Fibroblast of lung (primary cell): ENCODE measurements at places on chromosomes 3 and 15. TPM values are rescaled to one million over a fixed set of nuclear protein-coding genes. Genes with fewer than 3 reads are reported as not detected.

Gene RPS27L
- 400 and 482 TPM in 2 replicates for total RNA-seq

DNA sequence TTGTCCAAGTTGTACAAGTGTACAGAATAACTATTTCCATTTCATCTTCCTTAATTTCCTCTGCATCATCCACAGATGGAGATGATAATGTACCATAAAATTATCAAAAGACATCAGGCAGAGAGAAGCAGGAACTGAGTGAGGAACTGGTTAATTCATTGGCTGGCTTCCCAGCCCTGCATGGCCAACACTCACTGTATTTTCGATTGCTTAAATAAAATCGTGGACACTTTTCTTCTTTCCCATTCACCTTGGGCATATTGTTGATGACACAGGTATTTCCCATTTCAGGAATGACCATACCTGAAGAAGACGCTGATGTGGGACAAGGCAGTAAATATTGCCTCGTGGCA is 144.2 kb upstream of the ABHD17C start:
- no peaks in the 10 kb centered on the region for H3K27me3 ChIP-seq
- peaks cover 18% of the 10 kb centered on the region for H3K4me1 ChIP-seq
- H3K27ac ChIP-seq, result peak overlapping the region; percentile 91
- peaks cover 2% of the 10 kb centered on the region for H3K36me3 ChIP-seq

GRCh38 chr3:110393941-110394340 is 677.7 kb upstream of the NECTIN3 start:
- peaks cover 3% of the 10 kb centered on the region for H3K4me1 ChIP-seq
- no peak overlapping the region for H3K27ac ChIP-seq
- no peaks in the 10 kb centered on the region for H3K27me3 ChIP-seq
- H3K36me3 ChIP-seq, result no peaks in the 10 kb centered on the region
- DNase-seq, result no peak

Gene GOLGA8S
- total RNA-seq, result under 0.01 TPM in 1 of 2 replicates, not detected in the other

DNA sequence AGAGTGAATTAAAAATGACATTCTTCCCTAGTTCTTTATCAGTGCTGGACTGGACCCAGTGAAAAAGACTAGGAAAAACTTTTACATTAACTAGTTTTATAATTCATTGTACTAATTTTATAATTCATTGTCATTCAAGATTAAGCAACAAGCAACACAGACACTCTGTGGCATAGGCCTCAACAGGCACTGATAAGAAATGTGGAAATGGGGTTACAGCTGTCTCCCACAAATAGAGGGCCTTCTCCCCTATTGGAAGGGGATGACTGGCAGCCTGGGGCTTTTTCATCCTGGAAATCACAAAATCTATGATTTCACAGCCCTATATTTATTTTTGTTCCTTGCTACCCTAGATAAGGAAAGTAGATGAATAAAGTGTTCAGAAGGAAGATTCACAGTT is 370.6 kb downstream of the GBE1 start:
- H3K4me1 ChIP-seq, result no peaks in the 10 kb centered on the region
- no peaks in the 10 kb centered on the region for H3K27me3 ChIP-seq
- no peak overlapping the region for H3K4me3 ChIP-seq
- no peaks in the 10 kb centered on the region for H3K36me3 ChIP-seq

DNA sequence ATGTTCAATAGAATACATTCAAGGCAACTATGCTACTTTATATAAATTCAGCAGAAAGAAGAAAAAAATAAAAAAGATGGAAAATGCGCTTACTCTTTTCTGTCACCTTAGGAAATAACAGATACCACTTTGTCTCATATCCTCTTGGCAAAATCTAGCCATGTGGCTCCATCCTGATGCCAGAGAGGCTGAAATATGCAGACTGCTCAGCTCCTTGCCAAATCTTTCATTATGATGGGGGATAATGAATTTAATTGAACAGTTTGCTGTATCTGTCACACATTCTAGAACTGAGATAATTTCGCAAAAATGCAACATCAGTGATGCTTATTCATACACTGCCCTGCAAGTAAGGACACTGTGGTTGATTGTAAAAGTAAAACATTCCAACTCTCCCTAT is 1081.5 kb downstream of the PLOD2 start:
- DNase-seq, result no peak
- H3K27ac ChIP-seq, result no peak overlapping the region
- no peaks in the 10 kb centered on the region for H3K36me3 ChIP-seq
- H3K4me3 ChIP-seq, result no peak overlapping the region
- H3K4me1 ChIP-seq, result no peaks in the 10 kb centered on the region

GRCh38 chr3:3586336-3586735 is 212.9 kb upstream of the LRRN1 start:
- no peak overlapping the region for H3K27ac ChIP-seq
- H3K27me3 ChIP-seq, result no peaks in the 10 kb centered on the region
- no peak overlapping the region for H3K4me3 ChIP-seq
- DNase-seq, result no peak

DNA sequence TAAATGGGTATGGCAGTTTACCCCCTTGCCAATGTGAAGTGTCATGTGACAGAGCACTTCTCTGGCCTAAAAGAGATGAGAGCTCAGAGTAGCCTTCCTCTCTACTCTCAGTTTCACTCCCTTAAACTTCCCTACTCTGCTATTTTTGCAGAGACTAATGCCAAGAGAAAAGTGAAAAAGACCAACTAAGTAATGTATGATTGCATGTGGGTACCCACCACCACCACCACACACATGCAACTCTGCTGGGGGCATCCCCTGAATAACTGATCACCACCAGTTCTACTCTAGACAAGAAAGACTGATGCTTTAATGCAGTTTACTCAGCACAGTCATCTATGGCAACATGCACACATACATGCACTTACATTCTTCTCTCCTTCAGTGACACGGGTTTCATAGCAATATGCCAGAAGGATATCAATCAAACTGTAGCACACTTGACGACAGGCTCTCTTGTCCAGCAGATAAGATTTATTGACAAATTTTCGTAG is 31.3 kb downstream of the SHQ1 start:
- H3K27me3 ChIP-seq, result no peaks in the 10 kb centered on the region
- H3K36me3 ChIP-seq, result no peaks in the 10 kb centered on the region

DNA sequence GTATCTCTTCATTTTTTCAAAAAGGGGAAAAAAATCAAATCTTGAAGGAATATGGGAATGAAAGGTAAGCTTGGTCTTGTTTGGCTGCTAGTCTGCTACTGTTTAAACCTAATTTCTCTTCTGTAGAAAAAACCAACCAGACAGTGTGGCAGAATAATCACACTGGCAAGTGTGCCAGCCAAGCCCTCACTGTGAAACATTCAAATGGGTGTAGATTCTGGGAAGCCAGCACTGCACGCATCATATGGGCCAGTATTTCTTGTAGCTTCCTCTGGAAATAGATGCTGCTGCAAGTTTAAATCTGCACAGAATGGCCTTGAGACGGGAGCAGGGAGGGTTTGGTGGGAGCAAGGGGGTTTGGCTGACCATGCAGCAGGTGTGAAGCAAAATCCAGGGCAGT is 62.1 kb downstream of the POMGNT2 start:
- no peak for DNase-seq
- no peaks in the 10 kb centered on the region for H3K27me3 ChIP-seq
- H3K27ac ChIP-seq, result no peak overlapping the region
- no peaks in the 10 kb centered on the region for H3K4me1 ChIP-seq
- no peaks in the 10 kb centered on the region for H3K36me3 ChIP-seq

GRCh38 chr3:171802590-171802956 is 7.7 kb downstream of the PLD1 start:
- no peaks in the 10 kb centered on the region for H3K27me3 ChIP-seq
- peaks cover 12% of the 10 kb centered on the region for H3K4me1 ChIP-seq
- H3K27ac ChIP-seq, result no peak overlapping the region
- H3K36me3 ChIP-seq, result no peaks in the 10 kb centered on the region

- H3K4me1 ChIP-seq, result no peaks in the 10 kb centered on the region
- H3K36me3 ChIP-seq, result no peaks in the 10 kb centered on the region
- H3K27me3 ChIP-seq, result no peaks in the 10 kb centered on the region
- DNase-seq, result no peak
- H3K4me3 ChIP-seq, result no peak overlapping the region
Observed at GRCh38 chr3:187039723-187040414, 99.4 kb downstream of the RPL39L start.

DNA sequence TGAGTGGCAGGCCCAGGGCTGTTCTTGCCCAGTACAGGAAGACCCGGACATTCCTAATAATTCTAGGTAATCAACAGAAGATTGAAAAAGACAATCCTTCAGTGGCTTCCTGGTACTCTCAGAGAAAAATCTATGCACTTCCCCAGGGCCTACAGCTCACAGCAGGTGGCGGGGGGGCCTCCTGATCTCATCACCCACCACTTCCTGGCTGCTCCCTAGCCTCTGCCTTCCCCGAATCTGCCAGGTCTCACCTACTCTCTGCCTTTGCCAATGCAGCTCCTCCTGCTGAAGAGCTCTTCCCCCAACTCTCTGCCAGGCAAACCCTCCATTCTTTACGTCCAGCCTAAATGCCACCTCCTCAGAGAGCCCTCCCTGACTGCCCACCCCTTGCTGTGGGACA is 37.5 kb downstream of the EHD4 start:
- DNase-seq, result peak; percentile 46
- H3K4me3 ChIP-seq, result no peak overlapping the region
- peaks cover 12% of the 10 kb centered on the region for H3K4me1 ChIP-seq
- H3K27ac ChIP-seq, result no peak overlapping the region
- no peaks in the 10 kb centered on the region for H3K27me3 ChIP-seq
- no peaks in the 10 kb centered on the region for H3K36me3 ChIP-seq

DNA sequence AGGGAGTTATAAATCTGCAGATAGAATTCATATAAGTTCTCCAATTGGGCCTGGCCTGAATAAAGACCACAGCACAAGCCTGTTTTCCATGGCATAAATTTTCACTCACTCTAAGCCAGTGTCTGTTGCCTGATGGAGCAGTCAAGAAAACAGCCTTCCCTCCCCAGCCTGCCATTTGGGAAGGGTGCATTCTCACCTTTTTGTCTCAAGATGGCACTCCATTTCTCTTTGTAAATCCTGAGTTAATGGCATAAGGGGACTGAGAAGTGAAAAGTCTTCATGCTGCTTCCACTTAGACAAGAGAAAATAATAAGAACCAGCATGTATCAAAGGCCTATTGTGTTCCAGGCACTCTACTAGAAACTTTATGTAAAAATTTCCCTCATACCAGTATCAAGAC is 115.6 kb upstream of the MANF start:
- peak; percentile 8 for DNase-seq
- no peaks in the 10 kb centered on the region for H3K27me3 ChIP-seq
- H3K4me1 ChIP-seq, result no peaks in the 10 kb centered on the region
- no peak overlapping the region for H3K27ac ChIP-seq
- H3K36me3 ChIP-seq, result no peaks in the 10 kb centered on the region
- no peak overlapping the region for H3K4me3 ChIP-seq

Gene ALG1L2
- 0.50 TPM in 1 of 2 replicates, not detected in the other for total RNA-seq

GRCh38 chr3:149277331-149277813 is 55.7 kb upstream of the CP start:
- no peaks in the 10 kb centered on the region for H3K36me3 ChIP-seq
- H3K27ac ChIP-seq, result no peak overlapping the region
- no peak overlapping the region for H3K4me3 ChIP-seq
- H3K27me3 ChIP-seq, result no peaks in the 10 kb centered on the region

- H3K36me3 ChIP-seq, result no peaks in the 10 kb centered on the region
- H3K4me3 ChIP-seq, result no peak overlapping the region
- no peaks in the 10 kb centered on the region for H3K4me1 ChIP-seq
- H3K27me3 ChIP-seq, result no peaks in the 10 kb centered on the region
Observed at GRCh38 chr3:139559541-139559940, 20.0 kb upstream of the RBP1 start.

Gene CD96
- total RNA-seq, result under 0.01 TPM in 1 of 2 replicates, not detected in the other

DNA sequence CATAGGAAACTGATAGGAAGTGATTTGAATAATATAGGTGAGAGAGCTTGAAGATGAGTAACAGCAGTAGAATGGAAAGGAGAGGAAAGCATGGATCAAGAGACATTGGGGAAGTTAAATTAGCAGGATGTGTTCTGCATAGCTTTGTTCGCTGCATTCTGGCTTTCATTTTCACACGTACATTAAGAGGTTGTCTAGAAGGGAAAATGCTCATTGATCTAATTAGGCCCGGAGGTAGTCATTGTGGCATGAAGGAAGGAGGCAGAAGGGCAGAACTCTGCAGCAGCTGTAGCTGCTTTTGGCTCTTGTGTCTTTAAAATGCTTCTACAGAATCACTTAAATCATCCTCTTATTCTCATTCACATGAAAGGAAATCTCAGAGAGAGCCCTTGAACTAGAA is 40.3 kb downstream of the KCNAB1 start:
- peak; percentile 25 for DNase-seq
- no peak overlapping the region for H3K4me3 ChIP-seq
- H3K4me1 ChIP-seq, result no peaks in the 10 kb centered on the region
- H3K27me3 ChIP-seq, result peaks cover 1% of the 10 kb centered on the region
- no peaks in the 10 kb centered on the region for H3K36me3 ChIP-seq
- no peak overlapping the region for H3K27ac ChIP-seq

DNA sequence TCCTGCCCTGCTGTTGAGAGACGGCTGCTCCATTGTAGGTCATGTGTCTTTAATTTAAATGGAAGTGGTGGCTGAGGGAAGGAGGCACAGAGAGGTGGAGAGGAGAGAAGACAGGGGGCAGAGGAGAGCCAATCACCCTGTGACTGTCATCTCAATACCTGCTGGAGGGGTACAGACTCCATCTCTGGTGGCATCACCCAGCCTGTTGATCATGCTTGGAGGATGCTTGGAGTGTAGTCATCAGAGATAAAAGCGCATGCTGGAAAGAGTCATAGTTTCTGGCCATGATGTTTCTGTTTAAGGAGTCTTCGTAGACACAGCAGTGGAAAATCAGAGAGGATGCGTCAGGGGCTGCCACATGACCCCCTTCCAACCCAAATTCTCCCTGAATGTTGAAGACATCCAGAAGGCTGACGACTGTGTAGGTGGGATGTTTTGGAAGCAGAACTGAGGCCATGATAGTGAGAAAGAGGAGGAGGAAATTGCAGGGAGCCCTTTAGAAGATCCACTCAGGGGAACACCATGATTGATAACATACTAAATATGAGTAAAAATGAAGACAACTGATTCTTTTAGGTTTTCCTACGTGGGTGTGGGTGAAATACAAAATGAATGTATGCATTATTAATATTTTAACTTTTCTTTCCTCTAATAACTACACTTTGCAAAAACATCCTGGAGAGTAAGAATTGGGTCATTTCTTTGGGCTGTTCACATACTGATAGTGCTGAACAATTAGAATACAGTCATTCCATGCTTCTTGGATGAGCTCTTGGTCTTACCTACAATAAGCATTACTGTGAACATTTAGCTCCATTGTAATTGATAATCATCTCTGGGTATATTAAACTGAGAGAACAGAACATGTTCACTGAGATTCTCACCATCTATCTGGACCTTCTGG is 210.6 kb upstream of the ATP10A start:
- no peaks in the 10 kb centered on the region for H3K27me3 ChIP-seq
- no peak overlapping the region for H3K4me3 ChIP-seq
- H3K27ac ChIP-seq, result no peak overlapping the region
- DNase-seq, result no peak
- H3K36me3 ChIP-seq, result no peaks in the 10 kb centered on the region
- H3K4me1 ChIP-seq, result no peaks in the 10 kb centered on the region
